ENCODE measurements at places on chromosomes 1 and 21.

DNA sequence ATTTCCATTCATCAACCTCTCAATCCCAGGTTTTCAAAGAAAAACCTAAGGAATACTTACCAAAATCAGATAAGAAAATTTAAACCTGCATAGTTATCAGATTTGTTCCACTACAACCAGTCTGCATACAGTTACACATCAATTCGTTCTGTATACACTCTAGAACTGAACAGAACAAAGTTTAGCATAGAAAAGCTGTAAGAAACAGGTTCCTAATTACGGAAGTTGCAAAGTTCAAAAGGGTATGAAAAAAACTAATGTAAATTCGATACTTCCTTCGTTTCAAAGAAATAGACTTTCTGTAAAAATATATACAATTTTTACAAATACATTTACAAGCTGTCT is 3.1 kb downstream of the MCL1 start:
- no peak for DNase-seq

DNA sequence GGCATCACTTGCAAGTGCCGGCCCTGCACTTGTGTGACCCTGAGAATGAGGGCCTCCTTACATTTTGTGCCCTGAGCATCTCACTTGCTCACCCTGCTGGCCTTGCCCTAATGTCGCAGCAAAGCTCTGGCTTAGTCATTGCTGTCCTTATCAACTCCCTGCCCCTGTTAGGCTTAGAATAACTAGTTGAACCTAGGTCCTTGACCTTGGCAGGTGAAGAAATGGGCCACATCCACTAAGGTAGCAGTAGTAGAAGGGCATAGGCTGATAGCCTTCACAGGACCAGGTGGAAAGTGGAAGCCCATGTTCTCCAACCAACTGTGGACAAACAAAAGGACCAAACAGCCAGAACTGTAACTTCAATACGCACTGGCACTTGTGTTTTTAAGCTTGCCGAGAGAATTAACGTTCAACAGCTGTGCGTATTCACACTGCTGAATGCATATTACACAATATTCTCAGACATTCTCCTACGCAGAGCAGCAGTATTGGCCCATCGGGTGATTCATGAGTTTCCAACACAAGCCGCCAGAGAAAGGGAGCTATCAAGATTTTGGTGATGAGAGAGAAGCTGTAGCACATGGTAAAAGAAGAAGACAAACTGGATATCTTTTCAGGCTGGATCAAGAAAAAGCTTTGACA is 27.7 kb upstream of the PTGFRN start:
- DNase-seq, result peak; percentile 94

DNA sequence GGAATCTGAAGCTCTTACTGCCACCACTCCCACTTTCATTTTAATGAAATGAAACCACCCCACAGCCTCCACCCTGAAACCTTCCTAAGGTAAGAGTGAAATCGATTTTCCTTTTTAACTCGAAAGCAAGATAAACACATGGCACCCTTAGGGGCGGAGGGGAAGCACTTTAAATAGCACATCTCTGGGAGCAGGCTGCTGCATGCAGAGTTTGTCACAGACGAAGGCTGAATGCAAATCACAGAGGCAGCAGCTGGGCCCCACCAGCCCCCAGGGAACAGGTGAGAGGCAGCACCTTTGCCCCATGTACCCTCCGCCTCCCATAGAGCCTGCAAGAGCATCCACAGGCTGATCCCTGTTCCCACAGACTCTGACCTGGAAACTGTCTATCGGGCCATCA is 60.0 kb upstream of the GRIK3 start:
- DNase-seq, result no peak

- peak; percentile 85 for DNase-seq
Measured at GRCh38 chr1:85584264-85584781, 3.8 kb downstream of the CCN1 start.

DNA sequence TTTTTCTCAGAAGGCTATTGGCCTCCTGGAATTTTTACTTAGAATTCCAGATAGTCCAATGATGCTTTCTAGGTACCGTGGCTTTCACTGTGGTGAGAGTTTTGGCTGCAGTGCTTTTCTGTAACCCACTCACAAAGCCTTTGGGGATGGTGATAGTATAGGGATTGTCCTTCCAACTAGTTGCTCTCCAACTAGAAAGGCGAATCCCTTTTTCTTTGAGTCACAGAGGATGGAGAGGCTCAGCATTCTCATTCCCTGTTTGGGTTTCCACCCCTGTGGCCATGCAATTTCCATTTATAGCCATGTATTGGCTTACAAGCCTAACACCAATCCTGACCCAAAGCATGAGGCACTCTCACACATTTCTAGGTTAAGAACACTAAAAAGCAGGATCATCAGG is 300.3 kb downstream of the DISC1 start:
- DNase-seq, result no peak

- no peak for DNase-seq
Measured at GRCh38 chr1:219236933-219237610, 63.4 kb downstream of the LYPLAL1 start.

GRCh38 chr1:166906647-166907046 is 30.6 kb upstream of the TADA1 start:
- DNase-seq, result no peak

GRCh38 chr1:112511897-112512296 is 3.1 kb downstream of the WNT2B start:
- DNase-seq, result no peak

- no peak for DNase-seq
Measured at GRCh38 chr1:25757846-25758185, 42.2 kb upstream of the SELENON start.

- no peak for DNase-seq
Measured at GRCh38 chr1:242005866-242006535, 7.1 kb upstream of the MAP1LC3C start.

DNA sequence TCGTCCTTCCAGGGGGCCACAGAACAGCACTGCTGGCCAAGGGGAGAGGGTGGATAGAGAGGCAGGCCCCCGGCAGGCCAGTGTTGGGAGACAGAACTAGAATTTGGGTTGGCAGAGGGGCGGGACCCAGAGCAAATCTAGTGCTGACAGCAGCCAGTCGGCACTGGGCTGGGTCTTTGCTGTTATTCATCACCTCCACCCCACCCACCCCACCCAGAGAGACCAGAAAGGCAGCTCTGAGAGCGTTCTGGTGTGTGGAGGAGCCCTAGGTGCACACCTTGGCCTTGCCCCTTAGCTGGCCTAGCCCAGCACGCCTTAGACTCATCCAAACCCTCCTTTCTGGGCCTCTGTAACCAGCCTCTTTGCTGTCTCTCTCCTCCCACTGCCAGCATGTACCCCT is 6.4 kb upstream of the PKP1 start:
- DNase-seq, result no peak

DNA sequence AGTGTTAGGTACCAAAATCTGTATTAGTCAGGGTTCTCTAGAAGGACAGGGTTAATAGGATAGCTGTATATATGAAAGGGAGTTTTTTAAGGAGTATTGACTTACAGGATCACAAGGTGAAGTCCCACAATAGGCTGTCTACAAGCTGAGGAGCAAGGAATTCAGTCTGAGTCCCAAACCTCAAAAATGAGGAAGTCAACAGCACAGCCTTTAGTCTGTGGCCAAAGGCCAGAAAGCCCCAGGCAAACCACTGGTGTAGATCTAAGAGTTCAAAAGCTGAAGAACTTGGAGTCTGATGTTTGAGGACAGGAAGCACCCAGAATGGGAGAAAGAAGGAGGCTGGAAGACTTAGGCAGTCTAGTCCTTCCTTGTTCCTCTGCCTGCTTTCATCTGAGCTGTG is 487.5 kb upstream of the CHRM3 start:
- DNase-seq, result no peak

DNA sequence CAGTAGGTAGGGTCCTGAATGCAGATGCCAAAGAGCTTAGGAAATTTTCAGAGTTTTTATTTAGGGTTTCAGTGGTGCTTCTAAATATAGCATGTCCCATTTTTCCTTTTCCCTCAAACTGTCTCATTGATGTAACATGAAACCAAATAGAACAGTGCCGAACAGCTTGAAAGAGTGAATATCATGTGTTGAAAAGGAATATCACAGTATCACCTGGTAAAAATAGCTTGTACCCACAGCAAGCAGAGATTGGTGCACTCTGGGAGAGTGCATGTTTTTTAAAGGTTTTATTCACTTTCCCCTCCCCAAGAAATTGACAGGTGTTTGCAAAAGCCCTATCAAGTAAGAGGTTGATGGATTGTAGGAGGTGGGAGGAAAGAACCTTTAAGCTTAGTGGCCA is 41.9 kb upstream of the ELAVL4 start:
- no peak for DNase-seq

DNA sequence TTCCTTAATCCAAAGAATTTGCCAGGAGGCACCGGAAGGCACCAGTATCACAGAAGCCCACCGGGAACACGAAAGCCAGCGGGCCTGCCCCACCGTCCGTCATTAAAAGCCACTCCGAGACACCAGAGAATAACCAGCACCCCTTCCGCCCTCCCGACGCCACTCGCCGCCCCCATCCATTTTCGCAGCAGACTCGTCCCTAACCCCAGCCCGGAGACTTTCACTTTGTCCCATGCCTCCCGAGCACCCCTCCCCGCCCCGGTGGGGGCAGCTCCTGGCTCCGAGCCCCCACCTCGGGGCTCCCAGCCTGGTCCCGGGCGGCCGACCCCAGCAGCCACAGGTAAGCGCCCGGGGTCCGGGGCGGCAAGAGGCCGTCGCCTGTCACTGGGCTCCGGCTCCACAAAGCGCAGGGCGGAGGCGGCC is 105.4 kb downstream of the SLC45A1 start:
- no peak for DNase-seq

GRCh38 chr21:35488946-35489345 is 439.8 kb upstream of the RUNX1 start:
- DNase-seq, result no peak

DNA sequence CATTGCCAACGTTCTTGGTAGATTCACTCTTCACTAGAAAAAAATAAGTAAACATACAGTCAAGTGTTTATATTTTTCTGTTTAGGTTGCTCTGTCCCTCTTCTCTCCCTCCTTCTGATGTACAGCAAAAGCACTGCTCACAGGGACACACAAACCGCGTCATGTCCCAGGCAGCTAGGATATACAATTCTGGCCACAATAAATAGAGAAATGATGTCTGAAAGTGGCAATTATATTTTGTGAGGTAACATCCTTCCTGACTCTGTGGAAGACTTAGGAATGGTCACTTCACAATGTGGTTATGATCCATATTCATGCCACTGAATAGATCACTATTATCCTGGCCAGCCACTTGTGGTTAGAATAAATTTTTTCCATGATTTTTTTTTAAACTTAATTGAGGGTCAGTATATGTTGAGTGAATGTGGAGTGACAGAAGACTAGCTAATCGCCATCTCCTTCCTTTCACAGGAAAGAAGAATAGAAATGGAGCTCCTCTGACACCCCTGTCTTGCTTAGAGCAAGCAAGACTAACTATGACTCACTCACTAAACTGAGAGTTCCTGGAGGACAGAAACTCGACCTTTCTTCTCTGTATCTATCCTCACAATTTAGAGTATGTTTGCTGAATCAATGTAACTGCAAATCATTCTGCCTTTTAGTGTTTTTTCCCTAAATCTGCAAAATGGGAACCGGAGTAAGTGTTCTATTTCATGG is 54.0 kb downstream of the ZNHIT6 start:
- DNase-seq, result no peak

DNA sequence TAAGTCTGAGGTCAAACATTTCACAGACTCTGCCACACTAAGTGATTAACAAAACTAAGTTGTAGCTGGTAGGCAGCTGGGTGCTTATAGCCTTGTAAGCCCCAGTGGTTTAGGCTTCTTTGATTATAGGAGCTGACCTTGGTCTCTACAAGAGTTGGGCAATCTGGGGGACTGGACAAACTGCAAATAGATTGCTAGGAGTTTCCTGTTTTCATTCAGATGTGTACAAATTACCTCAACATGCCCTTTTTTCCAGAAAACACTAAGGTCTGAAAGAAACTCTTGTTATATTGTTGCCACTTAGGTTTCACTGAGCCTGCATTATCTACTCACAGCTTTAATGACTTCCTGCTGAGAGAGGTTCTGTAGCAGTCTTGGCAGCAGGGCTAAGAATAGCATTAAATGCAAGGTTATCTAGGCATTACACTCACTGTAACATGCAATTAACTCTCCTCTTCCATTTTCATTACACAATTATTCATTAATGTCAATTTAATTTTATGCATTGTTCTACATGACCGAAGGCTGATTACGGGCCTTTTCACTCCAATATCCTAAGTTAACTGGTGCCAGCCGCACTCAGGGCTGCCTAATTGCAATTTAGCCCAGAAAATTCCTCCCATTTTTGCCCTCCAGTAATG is 314.0 kb downstream of the LMO4 start:
- DNase-seq, result peak; percentile 25

GRCh38 chr1:104636581-104636980 is 886.9 kb downstream of the AMY1C start:
- no peak for DNase-seq

- peak; percentile 53 for DNase-seq
Measured at GRCh38 chr21:31988492-31989290, 115.9 kb downstream of the HUNK start.

GRCh38 chr1:155569988-155570592 is 7.5 kb upstream of the ASH1L start:
- no peak for DNase-seq

DNA sequence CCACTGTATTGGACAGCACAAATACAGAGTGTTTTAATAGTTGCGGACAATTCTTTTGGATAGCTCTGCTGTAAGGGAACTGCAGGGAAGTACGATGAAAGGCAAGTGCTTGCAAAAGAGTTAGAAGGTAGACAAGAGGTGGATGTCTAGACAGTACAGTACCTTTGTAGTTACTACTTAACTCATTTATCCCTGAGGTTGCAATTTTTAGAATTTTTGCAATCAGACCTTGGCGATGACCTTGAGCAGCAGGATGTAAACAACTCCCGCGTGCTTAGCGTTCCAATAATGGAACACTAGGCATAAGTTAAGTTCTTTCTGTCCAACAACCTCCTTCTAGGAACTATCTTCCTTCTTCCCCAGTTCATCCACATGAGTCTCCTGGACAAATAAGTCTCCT is 1.9 kb upstream of the SYT14 start:
- DNase-seq, result no peak

- no peak for DNase-seq
Measured at GRCh38 chr1:225814381-225814780, 4.5 kb downstream of the EPHX1 start.

DNA sequence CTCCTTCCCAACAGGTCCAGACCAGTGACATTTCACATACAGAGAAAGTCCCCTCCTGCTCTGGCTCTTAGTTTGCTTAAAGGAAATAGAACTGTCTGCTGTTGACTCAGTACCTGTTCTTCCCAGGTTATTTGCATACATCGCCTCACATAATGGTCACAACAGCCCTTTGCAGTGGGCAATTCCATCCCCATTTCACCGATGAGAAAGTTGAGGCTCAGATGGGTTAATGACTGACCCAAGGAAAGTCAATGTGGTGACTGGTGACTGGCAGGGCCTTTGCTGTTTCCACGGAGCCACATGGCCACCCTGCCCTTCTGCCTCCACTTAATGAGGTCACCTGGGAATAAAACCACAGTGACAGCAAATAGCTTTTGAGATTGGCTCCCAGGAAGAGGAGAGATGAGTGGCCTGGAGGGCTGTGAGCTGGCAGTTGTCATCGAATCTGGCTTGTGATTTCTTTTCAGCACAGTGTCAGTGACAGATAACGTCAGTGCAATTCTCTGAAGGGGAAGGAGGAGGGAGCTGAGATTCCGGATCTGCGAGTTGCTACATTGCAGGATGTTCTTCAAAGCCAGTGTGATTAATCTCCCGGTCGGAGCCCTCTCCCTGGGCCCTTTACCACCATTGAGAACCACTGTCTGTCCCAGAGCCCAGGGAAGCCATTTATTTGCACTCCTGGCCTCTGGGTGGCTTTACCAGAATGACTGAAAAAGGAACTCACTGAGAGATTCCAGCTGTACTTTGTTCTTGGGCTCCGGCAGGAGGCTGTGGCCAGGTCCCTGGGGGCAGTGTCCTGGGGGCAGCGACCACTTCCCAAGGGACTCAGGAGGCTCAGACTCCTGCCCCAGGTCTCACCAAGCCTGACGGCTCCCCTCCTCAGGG is 117.2 kb downstream of the CNIH3 start:
- DNase-seq, result no peak
